ENCODE measurements at places on chromosomes 1 and 21.

GRCh38 chr1:78040484-78041089 lies 5.2 kb upstream of the GIPC2 start:
- DNase-seq: no peak

DNA sequence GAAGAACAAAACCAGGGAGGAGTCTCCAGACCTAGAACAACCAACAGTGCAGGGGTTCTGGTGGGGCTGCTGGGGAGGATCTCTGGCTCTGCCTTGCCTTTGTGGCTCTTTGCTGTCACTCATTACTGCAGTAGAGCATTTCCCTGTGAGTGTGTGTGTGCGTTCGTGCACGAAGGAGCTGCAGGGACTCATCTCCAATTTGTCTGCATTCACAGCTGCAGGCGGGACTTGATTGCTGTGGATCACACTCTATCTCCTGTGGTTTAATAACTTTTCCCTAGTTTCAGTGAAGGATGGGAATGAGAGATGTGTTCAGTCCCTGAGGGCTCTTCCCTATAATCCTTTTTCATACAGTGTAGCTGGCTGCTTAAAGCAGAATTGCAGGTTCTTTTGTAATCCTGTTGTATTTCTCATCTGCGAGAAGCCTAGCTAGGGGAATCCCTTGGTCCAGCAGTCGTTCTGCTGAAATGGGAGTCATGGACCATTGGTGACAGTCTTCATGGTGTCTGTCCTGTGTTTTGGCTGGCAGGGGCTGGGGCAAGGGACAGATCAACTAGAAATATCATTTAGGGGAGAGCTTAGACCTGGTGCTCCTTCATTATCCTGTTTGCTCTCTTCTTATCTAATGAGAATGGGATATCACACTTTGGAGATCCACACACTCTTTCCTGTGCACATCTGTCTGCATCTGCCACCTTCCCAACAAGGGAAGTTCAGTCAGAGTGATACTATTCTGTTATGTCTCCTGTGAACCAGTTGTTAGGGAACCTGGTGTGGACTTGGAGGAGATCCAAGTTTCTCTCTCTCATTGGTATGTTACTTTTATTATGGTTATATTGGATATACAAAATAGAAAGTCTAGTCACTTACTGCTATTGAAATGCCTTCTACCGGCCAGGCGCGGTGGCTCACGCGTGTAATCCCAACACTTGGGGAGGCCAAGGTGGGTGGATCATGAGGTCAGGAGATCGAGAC lies 3.0 kb downstream of the PCP4L1 start:
- no peak for DNase-seq

- no peak for DNase-seq
Measured at GRCh38 chr21:41008974-41009373, 159.0 kb upstream of the BACE2 start.

- DNase-seq: no peak
Measured at GRCh38 chr1:176552217-176552991, 89.4 kb downstream of the PAPPA2 start.

- no peak for DNase-seq
Measured at GRCh38 chr1:226108935-226109828, 46.7 kb downstream of the H3-3A start.

DNA sequence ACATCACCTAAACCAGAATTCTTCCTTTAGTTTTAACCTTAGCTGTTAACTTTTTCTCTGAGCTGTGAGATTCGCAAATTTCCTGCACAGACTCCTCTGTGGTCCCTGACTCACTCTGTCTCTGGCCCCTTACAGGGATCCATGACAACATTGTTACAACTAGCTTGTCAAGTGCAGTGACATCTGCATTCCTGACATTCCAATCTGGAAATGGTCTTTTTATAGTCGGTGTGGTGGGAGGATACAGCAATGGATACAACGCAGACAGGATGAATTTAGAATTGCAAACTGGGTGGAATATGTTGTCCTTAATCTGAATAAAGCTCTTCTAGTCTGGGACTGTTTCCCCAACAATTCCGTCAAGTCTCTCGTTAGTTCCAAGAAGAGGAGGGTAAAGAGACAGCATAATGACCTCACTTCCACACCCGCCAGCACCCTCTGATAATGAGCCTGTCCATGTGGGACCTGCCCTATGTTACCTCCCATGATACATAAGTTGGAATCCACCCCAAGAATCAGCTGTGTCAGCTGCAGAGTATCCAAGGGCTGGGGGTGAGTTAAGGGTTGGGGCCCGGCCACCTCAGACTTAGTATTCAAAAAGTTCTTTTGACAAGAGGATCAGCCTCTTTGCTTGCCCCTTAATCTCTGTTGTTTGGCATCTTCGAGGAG lies 49.4 kb downstream of the ILDR2 start:
- DNase-seq: no peak

DNA sequence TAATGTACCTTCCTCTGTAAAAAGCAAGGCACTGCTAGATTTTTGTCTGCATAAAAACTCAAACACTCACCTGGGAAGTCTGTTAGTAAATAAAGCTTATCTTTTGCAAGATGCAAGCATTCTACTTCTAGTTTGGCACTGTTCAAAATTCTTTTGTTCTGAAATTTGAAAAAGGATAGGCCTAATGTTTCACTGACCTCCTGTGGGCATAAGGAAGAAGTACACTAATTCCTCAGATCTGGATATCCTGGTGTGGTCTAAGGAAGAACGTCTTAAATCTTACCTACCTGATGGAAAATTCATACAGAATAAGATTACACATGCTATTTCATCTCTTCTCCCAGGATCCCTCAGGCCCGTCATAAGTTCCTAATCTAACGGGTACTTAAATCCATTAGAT lies 93.5 kb upstream of the CAMK1G start:
- no peak for DNase-seq

GRCh38 chr21:39094847-39095579 lies 88.2 kb downstream of the PSMG1 start:
- DNase-seq: no peak

- DNase-seq: no peak
Measured at GRCh38 chr1:16888860-16889816, 6.6 kb upstream of the RNU1-2 start.

DNA sequence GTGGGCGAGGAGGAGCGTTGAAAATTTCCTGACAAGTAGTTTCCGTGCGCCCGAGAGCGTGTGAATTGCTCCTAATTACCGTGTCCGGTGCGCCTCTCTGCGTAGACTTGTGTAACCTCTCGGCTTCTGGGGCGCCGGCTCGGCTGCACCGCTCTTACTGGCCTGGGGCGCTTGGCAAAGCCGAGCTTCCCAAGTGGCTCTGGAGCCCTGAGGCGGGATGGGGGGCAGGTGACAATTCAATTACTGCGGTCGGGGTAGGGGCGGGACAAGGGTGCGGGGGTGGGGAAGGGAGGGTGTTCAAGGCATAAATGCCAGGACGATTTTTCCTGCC lies 392 bp upstream of the DMRTA2 start:
- no peak for DNase-seq

- no peak for DNase-seq
Measured at GRCh38 chr1:183106166-183106565, 79.9 kb upstream of the LAMC2 start.

DNA sequence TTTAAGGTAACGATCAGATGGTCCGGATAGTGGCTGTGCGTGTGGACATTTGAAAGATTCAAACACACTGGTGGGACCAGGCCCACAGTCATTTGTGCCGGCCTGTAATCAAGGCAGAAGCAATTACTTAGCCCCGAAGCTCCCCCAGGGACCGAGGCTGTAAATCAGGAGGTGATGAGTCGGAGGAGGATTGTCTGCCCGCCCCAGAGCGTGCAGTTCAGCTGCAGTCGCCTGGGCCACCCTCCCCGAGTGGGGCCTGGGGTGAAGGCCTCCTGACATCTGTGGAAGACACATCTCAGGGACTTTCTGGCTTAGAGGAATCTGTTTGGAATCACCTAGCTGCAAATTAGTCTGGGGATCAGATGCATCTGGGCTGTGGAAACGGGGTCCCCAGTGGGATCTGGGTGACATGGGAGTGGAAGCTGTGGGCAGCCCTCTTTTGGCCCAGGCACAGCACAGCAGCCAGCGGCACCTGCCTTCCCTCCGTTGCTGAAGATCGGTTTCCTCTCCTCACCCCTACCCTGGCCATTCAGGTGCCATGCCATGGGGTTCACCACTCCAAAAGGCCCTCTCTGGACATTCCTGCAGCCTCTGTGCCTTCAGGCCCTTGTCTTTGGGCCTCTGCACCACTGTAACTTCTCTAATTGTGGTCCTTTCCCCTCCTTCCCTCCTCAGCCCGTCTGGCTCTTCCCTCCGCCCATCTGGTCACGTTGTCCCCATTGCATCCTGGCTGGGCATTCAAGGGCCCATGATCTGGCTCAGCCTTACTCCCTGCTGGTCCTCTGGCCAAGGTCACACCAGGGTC lies 25.7 kb downstream of the LHX4 start:
- DNase-seq: no peak

DNA sequence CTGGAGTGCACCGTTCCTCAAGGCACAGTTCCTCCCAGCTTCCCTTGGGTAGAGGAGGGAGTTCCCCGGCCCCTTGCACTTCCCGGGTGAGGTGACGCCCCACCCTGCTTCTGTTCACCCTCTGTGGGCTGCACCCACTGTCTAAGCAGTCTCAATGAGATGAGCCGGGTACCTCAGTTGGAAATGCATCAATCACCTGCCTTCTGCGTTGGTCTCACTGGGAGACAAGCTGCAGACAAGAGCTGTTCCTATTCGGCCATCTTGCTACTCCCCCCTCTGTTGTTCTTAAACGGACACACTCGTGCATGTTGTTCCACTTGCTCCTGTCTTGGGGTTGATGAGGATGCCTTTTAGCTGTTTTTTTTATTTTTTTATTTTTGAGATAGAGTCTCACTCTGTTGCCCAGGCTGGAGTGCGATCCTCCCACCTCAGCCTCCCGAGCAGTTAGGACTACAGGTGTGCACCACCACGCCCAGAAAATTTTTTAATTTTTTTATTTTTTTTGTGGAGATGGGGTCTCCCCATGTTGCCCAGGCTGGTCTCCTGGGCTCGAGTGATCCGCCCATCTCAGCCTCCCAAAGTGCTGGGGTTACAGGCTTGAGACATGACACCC lies 3.0 kb upstream of the MORC3 start:
- DNase-seq: no peak

GRCh38 chr1:25697435-25698217 lies 81.0 kb downstream of the MAN1C1 start:
- no peak for DNase-seq

DNA sequence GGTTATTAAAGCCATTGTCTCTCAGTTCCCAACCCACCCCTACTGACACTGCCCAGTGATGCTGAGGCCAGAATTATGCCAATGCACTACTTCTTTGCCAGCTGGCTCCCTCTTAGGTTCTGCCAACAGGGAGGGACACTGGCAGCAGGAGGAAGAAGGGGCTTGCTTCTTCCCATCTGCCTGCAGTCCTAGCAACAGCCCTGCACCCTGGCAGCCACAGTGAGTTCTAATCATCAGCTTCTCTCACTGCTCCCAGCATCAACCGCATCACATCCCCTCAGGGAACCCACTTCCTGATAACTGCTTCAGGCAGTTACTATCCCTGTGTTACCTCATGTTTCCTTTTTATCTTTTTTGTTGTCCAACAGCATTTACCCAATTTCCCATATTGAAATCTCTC lies 86.2 kb downstream of the UBR4 start:
- no peak for DNase-seq

DNA sequence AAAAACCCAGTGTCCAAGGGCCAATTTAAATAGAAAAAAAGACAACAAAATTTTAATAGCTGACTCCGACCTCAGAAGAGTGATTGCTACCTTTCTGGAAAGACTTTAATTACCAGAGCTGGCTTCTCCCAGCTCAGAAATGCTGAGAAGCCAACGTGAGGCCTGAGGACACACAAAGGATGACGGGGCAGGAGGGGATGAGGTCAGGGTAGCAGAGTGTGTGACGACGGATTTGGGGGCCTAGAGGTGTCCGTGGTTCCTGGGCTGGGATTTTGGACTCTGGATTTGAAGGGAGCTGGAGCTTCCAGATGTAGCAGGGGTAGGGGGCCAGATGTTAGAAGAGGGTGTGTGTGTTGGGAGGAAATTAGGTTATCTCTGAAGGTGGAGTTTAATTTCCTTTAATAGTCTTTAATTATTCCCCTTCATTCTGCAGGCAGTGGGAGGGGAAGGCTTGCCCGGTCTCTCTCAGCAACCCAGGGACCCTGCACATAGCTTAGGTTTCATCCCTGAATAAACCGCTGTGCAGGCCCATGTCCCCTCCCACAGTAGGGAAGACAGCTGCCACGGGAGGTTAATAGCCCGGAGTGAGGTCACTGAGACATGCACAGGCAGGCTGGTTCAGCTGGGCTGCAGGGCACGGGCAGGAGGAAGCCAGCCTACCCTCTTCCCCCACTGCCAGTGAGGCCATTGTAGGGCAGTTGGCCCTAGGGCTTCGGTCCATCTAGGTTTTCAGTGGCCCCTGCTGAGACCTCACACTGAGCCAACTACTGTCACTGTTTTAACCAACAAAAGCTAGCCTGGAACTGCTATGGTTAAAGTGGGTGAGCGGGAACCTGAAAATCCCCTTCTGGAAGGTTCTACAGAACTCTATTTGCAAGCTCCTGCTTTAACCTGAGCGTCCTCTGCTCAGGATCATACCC lies 3.8 kb upstream of the PADI3 start:
- no peak for DNase-seq

- DNase-seq: no peak
Measured at GRCh38 chr1:231236208-231236591, 4.8 kb upstream of the GNPAT start.

DNA sequence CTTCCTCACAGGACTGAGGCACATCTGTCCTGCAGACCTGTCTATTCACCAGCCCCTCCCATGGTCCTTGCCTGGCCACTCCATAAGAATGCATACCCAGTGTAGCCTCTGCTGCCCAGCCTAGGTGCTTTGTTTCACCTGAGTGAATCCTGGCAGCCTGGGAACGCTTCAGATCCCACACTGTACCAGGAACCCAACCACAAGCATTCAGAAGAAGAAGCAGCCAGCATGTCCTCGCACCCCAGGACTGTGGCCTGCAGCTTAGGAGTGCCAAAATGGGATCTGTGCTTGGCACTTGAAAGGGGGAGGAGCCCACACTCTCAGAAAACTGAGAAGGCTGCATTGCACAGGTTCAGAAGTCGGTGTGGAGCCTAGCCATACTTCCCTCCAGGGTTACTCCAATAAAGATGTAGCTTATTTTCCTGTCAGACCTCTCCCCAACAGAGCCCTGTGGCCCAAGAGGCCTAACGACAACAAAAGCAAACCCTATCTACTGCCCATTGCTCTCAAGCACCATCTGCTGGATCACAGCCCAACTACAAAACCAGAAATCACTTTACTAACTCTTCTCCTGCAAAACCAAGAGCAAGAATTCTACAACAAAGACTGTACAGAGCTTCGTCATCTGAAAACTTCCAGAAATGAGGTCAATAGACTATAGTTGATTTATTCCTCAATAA lies 923.1 kb upstream of the NEGR1 start:
- DNase-seq: no peak

DNA sequence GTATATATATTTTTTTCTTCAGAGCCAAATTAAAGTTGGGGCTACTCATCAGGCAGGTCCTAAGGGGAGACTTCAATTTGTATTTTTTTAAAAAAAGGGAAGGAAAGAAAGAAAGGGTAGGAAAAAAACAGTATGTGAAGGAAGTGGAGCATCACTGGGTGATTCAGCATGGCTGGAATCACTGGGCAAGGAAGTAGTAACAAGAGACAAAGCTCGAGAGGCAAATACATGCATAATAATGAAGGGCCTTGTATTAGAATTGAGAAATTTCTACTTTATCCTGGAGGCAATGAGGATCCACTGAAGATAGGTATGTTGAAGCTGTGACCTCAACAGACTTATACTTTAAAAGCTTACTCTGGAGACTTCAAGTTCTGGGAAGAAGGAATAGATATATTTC lies 184.4 kb downstream of the COQ8A start:
- DNase-seq: no peak

- DNase-seq: no peak
Measured at GRCh38 chr1:12326986-12327385, 97.2 kb downstream of the VPS13D start.
